Myocyte (in vitro differentiated cells): ENCODE measurements at places on chromosomes 3 and 15. TPM values are rescaled to one million over a fixed set of nuclear protein-coding genes. Genes with fewer than 3 reads are reported as not detected.
A peak's percentile ranks its signal among the peaks of the same experiment; 100 is the strongest.

- DNase-seq = no peak
Observed at GRCh38 chr3:121834157-121834670, 646 bp downstream of the IQCB1 start.

DNA sequence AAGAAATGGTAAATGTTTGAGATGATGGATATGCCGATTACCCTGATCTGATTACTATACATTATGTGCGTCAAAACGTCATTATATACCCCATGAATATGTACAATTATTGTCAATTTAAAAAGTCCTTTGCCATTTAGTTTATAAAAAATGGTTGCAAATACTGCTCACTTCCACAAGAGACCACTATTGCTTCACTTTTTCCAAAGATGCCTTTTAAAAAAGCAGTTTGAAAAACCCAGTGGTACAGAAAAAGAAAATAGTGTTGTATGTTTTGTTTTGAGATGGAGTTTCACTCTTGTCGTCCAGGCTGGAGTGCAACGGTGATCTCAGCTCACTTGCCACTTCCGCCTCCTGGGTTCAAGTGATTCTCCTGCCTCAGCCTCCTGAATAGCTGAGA, 39.3 kb downstream of the EDEM1 start:
- DNase-seq = peak; percentile 33

DNA sequence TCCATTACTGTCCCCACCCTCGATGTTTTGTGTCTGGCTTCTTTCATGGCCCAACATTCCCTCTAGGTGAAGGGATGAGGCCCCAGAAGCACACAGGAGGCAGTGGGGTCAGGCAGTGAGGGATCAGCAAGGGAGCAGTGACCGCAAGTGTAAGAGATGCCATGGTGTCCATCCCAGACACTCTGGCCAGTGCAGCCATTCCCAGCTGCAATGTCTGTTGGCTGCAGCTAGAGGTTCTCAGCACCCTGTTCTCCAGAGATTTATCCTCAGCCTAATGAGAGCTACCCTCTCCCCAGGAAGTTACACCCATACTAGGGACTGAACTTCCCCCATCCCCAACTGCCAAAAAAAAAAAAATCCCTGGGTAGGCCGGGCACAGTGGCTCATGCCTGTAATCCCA, 40.2 kb downstream of the TRANK1 start:
- peak; percentile 18 for DNase-seq

GRCh38 chr3:170426240-170426797, 7.7 kb downstream of the CLDN11 start:
- DNase-seq = peak; percentile 70

GRCh38 chr3:4756855-4757574, 222.2 kb upstream of the BHLHE40 start:
- DNase-seq = no peak

GRCh38 chr3:119305286-119305685, 11.1 kb downstream of the ARHGAP31 start:
- DNase-seq = peak; percentile 12

GRCh38 chr3:4754180-4755086, 224.8 kb upstream of the BHLHE40 start:
- peak; percentile 27 for DNase-seq

DNA sequence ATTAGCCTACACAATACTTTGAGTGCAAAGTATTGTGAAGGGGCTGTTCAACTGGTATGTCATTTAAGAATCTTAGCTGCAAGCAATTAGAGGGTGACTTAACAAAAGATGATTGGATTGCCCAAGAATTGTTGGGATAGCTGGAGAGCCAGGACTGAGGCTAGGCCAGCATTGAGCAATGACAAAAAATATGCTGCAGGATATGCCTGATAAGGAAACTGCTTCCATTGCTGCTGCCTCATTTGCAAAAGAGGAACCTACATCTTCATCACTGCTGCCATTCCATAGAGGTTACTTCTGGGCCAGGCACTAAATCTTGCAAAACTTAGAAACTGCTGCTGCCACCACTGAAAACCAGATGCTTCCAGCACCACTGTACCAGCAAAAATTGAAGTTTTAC, 108.0 kb upstream of the TBC1D5 start:
- DNase-seq = no peak

Gene FBLN2
- 0.91 and 2.4 TPM in 2 replicates for total RNA-seq

Gene TGM5
- 0.21 TPM in 1 of 2 replicates, not detected in the other for total RNA-seq

Gene GABRG3
- total RNA-seq = not detected in 2 replicates

Gene CCR4
- not detected in 2 replicates for total RNA-seq

Gene CLDN18
- total RNA-seq = not detected in 2 replicates
